NAMALWA (cell line): ENCODE measurements at places on chromosomes 2 and 18.

DNA sequence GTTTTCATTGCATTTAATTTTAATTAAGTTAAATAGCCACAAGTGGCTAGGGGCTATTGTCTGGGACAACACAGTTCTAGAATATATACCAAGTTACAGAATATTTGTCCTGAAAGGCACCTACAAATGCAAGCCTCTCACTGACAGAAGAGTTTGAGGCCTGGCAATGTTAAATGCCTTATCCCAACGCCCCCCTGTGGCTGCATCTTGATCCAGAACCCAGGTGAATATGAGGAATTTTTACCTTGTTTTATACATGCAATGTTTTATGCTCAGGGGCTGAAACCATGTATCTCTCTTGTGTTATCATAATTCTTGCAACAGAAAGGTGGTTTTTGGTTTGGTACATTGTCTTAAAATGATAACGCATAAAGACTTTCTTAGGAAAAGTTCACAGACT lies 71.8 kb upstream of the SEC11C start:
- peak; percentile 59 for DNase-seq

DNA sequence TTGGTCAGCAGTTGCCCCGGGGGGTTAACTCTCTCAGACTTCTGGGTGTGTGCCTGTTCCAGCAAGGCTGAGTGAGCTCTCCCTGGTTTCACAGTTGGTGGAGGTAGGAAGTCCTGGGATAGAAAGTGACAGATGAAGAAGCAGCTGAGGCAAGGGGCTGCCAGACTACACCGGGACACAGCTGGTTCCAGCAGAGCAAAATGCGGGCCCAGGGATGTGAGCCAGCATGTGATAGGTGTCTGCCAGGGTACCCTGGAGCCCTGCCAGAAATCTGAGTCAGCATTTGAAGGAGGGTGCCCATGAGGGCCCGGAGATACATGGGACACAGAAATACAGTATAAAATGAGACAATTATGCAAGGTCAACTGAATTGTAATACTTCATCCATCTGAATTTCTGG lies 79.3 kb upstream of the LGALSL start:
- no peak for DNase-seq

DNA sequence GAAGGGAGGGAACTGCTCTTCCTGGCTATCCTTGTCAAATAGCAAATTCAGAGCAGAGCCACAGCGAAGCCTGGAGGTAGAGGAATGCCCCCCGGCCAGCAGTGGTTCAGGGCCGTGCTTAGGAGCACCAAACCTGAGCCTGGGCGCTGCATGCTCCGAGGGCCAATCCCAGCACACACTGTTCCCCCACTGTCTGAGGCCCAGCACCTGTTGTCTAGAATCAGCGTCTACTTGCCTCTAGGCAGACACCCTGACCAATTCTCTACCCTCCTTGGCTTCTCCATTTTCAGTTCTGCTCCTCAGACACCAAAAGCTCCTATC lies 177.6 kb upstream of the PKDCC start:
- DNase-seq: no peak

DNA sequence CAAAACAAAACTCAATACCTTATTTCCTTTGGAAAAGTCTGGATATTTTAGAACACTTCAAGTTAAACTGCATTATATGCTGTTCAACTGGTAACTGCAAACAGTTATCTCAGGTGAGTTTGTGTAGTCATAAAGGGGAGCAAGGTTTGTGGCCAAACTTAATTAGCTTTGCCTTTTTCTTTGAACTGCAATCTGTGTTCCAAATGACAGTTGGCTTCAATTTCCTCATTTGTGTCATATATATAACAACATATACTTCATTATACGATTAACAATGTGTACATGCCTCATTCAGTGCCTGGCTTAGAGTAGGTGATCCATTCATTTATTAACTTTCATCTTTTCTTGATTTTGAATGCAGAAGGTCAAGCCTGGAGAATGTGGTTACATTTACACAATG lies 55.8 kb downstream of the KCNE4 start:
- DNase-seq: no peak

DNA sequence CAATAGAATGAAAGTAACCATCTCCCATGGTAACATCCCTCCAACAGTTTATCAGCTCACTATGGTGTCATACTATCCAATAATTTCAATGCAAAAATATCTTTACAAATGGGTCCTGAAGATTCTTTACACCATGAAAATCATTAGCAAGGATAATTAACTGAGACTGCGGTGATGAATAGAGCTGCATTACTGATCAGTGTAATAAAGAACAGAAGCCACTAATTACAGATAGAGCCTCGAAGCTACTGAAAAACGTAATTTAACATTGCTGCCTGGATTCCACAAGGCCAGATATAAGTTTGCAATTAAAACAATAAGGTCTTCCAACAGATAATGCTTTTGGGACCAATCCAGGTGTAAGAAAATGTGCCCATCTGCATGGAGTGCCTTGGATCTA lies 1245.8 kb upstream of the SLC39A10 start:
- DNase-seq: no peak

DNA sequence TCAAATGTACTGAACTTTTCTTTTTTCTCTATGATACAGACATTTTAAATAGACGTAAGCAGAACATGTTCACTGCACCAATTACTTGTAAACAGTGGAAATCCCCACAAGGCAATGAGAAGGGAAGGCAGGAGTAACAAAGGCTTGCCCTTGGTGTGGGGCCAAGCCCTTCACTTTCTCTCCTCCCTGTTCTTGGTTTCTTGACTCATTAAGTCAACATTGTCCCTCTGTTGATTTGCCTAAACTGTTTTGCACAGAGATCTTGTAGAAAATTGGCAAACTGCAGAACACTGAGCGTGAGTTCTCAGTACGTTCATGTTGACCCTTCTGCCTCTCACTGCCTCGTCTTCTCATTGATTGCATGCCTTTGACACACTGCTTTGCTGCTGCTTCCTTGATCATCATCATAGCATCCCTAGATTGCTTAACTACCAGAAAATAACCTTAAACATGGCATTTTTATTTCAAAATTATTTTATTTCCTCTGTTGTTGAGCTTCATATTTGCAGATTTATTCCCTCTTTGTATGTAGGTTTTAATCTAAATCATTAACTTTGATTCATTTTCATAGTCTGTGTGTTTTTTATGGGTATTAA lies 257.7 kb downstream of the PTGR3 start:
- no peak for DNase-seq

DNA sequence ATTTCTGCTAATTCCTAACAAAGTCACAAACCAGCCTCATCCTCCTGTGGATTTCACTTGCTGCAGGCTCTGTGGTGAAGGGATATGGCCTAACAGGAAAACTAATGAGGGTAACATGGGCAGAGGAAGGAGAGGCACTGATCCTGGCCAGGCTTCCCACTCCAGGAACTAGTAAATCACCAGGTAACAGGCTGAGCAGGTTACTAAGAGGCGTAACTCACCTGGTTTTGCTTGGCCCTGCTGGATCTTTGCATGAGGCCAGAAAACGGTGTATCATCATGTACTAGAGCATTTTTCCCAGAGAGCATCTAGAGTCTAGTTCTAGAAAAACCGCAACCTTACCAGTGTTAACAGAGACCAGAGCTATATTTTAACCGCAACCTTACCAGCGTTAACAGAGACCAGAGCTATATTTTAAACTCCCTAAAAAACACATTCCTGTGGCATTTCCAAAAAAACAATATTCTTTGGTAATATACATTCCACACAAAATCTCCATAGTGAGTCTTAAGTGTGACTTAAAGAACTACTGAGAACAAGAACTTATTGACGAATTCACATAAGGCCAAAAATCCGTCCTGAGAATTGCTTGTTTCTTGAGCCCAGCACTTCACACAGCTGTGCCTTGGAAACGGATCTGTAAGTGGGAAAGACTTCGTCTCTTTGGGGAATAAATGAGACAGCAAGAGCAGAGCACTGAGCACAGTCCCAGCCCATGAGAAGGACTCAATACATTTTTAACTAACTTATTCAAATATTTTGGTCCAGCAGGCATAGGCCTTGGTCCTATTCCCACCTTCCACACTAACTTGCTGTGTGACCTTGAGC lies 43.4 kb downstream of the DPP4 start:
- DNase-seq: no peak

DNA sequence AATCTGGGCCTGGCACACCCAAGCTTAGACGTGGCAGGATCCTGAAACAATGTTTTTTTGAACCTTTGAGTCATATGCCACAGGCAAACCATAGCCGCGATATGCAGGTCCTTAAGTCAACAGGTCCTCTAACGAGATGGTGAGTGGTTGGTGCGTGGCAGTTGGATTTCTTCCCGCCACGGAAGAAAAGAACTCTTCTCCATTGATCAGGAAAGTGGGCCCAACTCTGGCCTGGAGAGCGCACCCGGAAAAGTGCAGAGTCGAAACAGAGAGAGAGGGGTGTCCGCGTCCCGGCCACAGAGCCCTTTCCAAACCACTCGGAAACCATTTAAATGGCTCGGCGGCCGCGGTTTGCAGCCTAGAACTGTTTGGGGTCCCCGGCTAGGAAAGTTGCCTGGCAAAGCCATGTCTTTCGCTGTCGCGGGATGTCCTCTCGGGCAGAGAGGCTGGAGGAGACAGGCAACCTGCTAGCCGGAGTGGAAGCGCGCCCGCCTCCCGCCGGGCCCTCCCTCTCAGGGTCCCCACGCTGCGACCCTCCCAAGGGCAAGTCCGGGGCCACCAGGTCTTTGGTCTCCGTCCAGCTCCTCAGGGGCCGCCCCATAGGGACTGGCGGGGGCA lies 777 bp downstream of the GALNT3 start:
- no peak for DNase-seq

GRCh38 chr18:76980663-76981395 lies 151.8 kb downstream of the MBP start:
- peak; percentile 21 for DNase-seq

DNA sequence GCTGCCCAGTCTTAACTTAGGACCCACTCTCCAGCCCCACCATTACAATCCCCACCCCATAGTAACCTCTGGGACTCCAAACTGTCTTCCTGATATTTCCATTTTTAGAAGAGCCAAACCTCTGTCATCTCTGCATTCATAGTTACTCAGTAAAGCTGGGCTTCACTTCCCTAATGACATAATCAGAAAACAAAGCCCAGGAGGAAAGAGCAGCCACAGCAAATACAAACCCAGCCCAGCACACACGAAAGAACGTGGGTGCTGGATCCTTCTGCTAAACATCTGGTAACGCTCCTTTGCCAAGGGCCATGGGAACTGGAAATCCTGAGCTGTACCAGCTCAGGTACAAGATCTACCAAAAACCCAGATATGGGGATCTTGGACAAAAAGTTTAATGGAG lies 36.8 kb upstream of the RIOK3 start:
- no peak for DNase-seq

- no peak for DNase-seq
These were observed 32.3 kb downstream of the ZCCHC2 start for GRCh38 chr18:62555135-62555534.

DNA sequence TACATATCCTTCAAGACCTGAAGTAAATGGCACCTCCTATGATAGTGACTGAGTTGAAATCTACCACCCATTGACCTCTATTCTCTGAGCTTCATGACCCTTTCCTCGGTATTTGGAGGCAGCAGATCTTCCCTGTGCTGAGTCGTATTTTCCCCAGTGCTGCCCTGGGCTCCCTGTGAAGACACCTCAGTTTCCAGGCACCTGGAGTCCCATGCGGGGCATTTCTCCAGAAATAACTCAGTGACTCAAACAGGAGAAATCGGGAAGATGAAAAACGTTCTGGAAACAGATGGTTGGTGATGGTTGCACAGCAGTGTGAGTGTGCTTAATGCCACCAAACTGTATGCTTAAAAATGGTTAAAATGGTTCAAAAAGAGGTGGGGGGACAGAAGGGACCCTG lies 18.0 kb downstream of the SMYD1 start:
- DNase-seq: no peak

GRCh38 chr2:45754131-45755010 lies 102.9 kb downstream of the PRKCE start:
- no peak for DNase-seq

DNA sequence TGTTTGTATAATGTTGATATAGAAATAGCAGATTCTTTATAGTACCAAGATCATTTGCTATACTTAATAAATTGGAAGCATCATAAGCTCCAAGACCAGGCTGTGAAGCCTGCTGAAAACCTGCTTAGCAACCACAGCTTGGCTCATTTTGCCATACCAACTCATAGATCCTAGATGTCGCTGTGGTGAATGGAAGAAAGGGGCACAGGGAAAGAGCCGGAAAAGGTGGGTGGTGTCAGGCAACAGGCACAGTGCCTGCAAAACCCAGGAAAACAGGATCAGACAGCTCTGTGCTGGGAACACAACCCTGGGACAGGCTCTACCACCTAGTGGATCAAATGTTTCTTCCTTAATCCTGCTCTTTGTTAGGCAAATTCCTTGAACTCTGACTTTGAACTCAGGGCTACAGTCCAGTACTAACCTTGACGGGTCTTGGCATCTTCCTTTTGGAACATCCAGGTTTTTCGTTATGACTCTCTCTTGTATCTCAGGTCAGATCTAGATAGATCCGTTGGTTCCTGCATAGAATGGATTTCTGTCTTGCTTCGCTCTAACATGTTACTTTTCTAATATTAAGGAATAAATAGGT lies 31.6 kb downstream of the TWSG1 start:
- no peak for DNase-seq

GRCh38 chr2:226466589-226466988 lies 333.0 kb downstream of the IRS1 start:
- no peak for DNase-seq

GRCh38 chr2:238259061-238260020 lies 19.5 kb upstream of the HES6 start:
- no peak for DNase-seq

GRCh38 chr2:42054714-42055430 lies 7.1 kb downstream of the PKDCC start:
- DNase-seq: no peak

DNA sequence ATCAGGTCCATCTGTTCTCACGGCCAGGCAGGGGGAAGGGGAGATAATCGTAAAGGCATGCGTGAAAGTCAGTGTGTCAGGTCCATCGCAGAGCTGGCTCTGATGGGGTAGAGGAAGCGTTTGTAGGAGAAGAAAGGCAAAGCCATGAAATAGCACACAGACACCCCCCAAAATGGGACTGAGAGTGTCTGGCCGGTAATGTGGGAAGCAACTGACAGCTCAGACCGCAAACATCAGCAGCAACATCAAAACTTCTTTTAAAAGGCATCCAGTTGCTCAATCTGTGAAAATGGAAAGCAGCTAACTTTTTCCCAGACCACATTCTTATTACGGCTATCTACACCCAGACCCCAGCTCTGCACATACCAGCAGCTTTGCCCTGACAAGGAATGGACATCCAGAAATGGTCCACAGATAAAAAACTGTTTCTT lies 232.6 kb downstream of the EN1 start:
- DNase-seq: no peak

- no peak for DNase-seq
These were observed 78.3 kb downstream of the HDAC4 start for GRCh38 chr2:239322416-239323086.

DNA sequence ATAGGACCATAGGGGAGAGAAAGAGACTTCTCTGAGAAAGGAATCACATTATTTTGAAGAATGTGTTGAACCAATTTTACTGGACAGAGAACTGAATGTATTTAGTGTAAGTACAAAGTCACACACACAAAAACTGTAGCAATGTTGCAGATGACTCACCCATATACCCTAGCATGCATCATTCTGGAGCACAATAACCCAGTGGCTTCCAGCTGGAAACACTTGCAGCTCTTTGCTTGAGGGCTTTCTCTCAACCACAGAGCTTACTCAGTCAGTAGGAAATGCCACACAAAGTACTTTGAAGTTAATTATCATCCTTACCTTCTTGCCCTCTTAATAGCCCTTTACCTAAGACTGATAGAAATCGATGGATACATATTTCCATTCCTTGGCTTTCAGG lies 760.0 kb upstream of the FSHR start:
- no peak for DNase-seq

GRCh38 chr2:231037202-231037730 lies at the start of gene C2orf72:
TSS of gene C2orf72 (plus strand) at chr2:231037523. CDS start at chr2:231037566, 43 bp downstream.
- no peak for DNase-seq

GRCh38 chr2:240881913-240882312 lies 13.3 kb downstream of the AGXT start:
- peak; percentile 20 for DNase-seq
